ENCODE measurements at places on chromosomes 6 and 20. TPM values are rescaled to one million over a fixed set of nuclear protein-coding genes. Genes with fewer than 3 reads are reported as not detected.

- no peak overlapping the region for H3K4me3 ChIP-seq
- H3K27me3 ChIP-seq = peaks cover 10% of the 10 kb centered on the region
- peak overlapping the region; percentile 14 for H3K27ac ChIP-seq
- H3K36me3 ChIP-seq = peaks cover 2% of the 10 kb centered on the region
These were observed 109.8 kb upstream of the TMEM170B start for GRCh38 chr6:11427723-11428245.

Gene PERP
- total RNA-seq = 5.7 TPM

DNA sequence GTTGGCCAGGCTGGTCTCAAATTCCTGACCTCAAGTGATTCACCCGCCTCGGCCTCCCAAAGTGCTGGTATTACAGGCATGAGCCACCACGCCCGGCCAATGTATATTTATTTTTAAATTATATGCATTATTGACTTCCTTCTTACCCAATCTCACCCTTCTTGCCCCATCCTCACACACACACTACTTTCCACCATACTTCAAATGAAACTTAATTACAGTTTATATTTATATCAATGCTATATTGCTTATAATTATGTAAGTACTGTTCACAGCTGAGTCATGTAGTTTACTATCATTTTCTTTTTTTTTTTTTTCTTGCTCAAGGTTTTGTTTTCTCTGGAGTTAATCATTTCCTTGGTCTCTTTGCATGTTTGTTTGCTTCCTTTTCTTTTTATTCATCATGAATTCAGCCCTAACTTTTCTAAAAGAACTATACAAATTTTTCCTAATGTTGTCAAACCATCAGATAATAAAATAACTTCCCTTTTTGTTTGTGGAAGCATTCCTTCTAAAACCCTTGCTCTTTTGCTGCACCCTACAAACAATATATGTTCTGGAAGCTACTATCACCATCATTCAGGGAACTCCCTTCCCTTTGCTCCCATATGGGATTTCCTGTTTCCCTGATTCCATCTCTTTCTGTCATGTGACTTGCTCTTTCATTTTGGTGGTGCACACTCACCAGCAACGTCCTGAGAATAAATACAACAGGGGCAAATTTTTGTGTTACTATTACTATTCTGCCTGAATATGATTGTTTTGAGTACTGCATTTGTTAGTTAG is 201.7 kb upstream of the SASH1 start:
- H3K4me1 ChIP-seq = peaks cover 2% of the 10 kb centered on the region
- peaks cover 28% of the 10 kb centered on the region for H3K27me3 ChIP-seq
- DNase-seq = no peak
- no peak overlapping the region for H3K27ac ChIP-seq

- no peak for DNase-seq
- peaks cover 16% of the 10 kb centered on the region for H3K27me3 ChIP-seq
- peak overlapping the region; percentile 59 for H3K27ac ChIP-seq
- no peak overlapping the region for H3K4me3 ChIP-seq
- H3K4me1 ChIP-seq = peaks cover 5% of the 10 kb centered on the region
These were observed 15.5 kb downstream of the TGM3 start for GRCh38 chr20:2311329-2311728.

GRCh38 chr6:7545316-7546019 is 4.0 kb downstream of the DSP start:
- peaks cover 2% of the 10 kb centered on the region for H3K36me3 ChIP-seq
- no peak overlapping the region for H3K27ac ChIP-seq
- H3K27me3 ChIP-seq = peaks cover 63% of the 10 kb centered on the region
- peaks cover 9% of the 10 kb centered on the region for H3K4me1 ChIP-seq
- DNase-seq = no peak

Gene SLC2A4RG
- 103 TPM for total RNA-seq

DNA sequence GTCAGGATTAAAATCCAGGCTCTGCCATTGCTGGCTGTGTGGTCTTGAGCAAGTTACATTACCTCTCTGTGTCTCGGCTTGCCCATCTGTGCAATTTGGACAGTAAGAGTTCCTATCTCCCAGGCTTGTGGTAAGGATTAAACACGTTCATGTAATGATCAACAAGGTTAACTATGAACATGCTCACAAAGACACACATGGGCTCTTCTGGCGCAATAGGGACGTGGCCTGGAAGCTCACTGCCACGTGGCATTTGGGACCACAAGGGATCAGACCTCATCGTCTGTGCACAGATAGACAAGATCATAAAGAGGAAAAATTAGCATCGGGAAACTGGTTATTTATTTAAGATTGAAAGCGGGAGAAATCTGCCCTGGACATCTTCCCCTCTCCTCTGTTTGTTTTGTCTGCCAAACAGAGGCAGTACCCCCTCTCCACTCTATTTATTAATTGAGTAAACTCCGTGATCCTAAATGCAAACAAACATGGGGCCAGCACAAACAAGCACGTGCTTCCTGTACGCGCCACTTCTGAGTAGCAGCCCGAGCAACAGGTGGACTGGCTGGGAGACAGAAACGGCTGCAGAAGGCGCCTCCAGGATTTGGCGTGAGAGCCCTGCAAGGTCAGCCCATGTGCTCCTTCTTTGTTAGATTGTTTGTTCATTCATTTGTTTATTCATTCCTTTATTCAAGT is 95.0 kb downstream of the CDH26 start:
- no peak for DNase-seq
- H3K36me3 ChIP-seq = no peaks in the 10 kb centered on the region
- H3K27me3 ChIP-seq = peaks cover 5% of the 10 kb centered on the region
- H3K4me3 ChIP-seq = no peak overlapping the region
- H3K4me1 ChIP-seq = peaks cover 39% of the 10 kb centered on the region
- peak overlapping the region; percentile 37 for H3K27ac ChIP-seq

DNA sequence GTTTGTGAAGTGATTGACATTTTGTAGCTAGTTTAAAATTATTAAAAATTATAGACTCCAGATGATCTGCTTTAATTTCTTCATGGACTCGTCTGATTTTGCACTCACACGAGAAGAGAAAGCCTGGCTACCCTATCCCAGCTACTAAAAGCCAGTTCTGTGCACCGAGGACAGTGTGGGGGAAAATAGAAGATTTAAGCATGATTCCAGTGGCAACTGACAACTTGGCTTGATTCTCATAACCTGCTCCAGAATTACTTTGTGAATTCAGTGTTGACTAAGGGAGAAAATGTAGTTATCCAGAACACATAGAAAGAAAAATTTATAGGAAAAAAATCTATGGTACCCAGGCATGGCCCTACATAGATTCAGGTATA is 88.7 kb downstream of the SNAP25 start:
- peaks cover 5% of the 10 kb centered on the region for H3K36me3 ChIP-seq
- DNase-seq = no peak
- H3K4me3 ChIP-seq = no peak overlapping the region
- peaks cover 23% of the 10 kb centered on the region for H3K27me3 ChIP-seq
- H3K4me1 ChIP-seq = peaks cover 11% of the 10 kb centered on the region

DNA sequence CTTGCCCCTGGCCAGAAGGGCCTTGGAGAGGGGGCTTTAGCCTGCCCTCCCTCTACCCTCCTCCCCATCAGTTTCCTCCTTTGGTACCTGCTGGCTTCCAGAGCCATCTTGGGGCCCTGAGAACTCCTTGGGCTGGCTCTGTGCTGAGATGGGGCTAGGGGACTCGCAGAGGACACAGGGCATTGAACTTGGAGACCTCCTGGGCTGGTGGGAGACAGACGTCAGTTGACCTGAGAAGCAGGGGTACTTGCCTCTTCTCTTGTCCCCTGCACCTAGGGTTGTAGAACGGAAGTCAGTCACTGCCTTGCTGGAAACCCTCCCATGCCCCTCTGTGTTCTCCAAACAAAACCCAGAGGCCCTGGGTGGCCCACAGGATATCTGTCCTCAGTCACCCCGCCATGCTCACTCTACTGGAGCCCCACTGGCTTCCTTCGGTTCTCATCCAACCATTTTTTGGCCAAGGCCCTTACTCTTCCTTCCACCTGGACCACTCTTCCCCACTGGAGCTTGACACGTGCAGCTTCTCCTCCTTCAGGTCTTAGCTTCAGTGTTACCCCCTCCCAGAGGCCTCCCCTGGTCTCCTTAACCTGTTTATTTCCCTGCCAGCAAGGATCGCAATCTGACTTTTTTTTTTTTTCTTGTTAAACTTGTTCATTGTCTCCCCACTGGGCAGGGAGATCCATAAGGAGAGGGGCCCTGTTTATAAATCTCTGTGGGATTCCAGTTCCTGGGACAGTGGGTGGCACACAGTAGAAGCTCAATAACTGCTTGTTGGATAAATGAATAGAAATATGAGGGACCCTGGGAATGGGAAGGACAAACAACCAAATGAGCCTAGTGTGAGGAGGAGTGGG is 971 bp downstream of the RBCK1 start:
- H3K27ac ChIP-seq = peak overlapping the region; percentile 90
- no peaks in the 10 kb centered on the region for H3K36me3 ChIP-seq
- DNase-seq = no peak
- H3K4me1 ChIP-seq = peaks cover 40% of the 10 kb centered on the region

- no peak for DNase-seq
- no peaks in the 10 kb centered on the region for H3K36me3 ChIP-seq
- no peak overlapping the region for H3K4me3 ChIP-seq
- no peaks in the 10 kb centered on the region for H3K4me1 ChIP-seq
- no peaks in the 10 kb centered on the region for H3K27me3 ChIP-seq
- H3K27ac ChIP-seq = no peak overlapping the region
These were observed 232.8 kb downstream of the GRIK2 start for GRCh38 chr6:101626269-101626668.

GRCh38 chr20:5354901-5355300 is 38.1 kb upstream of the PROKR2 start:
- no peak overlapping the region for H3K27ac ChIP-seq
- DNase-seq = no peak
- H3K4me1 ChIP-seq = no peaks in the 10 kb centered on the region
- no peak overlapping the region for H3K4me3 ChIP-seq

- DNase-seq = no peak
- H3K4me1 ChIP-seq = peaks cover 3% of the 10 kb centered on the region
- no peaks in the 10 kb centered on the region for H3K36me3 ChIP-seq
- no peaks in the 10 kb centered on the region for H3K27me3 ChIP-seq
- no peak overlapping the region for H3K27ac ChIP-seq
These were observed 33.9 kb upstream of the STXBP5 start for GRCh38 chr6:147170269-147170668.

DNA sequence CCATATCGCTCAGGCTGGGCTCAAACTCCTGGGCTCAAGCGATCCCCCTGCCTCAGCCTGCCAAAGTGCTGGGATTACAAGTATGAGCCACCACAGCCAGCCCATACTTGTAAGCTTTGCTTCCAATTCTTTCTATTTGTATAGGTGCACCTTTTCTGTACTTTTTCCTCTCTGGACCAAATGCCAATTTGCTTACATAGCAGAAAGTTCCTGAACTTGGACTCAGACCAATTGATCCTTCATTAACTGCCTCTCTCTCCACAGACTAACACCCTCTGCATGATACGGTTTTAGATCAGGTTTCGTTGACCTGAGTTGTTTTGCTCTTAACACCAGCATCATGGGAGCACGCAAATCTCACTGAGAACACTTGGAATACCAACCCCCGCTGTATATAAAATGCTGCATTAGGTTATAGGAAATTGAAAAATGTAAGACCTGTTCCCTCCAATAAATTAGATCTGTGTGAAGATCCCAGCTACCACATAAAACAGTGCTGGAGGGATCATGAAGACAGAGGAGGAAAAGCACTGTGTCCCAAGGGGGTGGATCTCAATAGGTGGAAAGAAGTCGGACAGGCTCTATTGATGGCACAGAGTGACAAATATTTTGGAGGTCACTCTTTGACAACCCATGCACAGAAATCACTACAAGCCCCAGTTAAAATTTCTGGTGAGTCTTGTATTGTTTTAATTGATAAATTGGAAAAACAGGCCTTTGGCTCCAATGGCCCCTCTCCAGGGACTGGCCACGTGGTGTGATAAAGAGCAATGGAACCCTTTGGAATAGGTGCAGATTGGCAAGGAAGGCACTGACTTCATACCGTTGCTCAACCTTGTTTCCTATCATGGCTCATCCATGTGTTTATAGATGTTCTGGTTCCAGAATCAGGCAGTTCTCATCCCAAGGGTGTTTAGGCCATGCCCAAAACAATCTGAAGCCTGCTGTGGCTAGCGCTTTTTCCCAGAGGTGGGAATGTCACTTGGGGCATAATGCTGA is 51.2 kb downstream of the ISM1 start:
- peaks cover 6% of the 10 kb centered on the region for H3K4me1 ChIP-seq
- H3K27ac ChIP-seq = no peak overlapping the region
- no peak for DNase-seq
- no peak overlapping the region for H3K4me3 ChIP-seq
- peaks cover 7% of the 10 kb centered on the region for H3K36me3 ChIP-seq
- no peaks in the 10 kb centered on the region for H3K27me3 ChIP-seq

Gene RSPH9
- total RNA-seq = not detected

DNA sequence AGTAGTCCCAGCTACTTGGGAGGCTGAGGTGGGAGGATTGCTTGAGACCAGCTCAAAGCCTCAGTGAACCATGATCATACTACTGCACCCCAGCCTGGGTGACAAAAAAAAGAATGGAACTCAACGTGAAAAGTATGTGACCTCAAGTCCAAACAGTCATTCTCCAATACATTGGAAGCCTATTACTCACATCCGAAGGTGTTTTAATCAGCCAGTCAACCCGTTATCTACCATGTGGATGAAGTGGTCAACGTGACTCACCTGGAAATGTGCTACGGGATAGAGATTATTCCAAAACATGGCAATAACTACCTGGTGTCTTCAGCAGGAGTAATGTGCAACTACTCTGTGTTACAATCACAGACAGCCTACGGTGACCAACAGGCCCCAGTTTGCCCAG is 85.8 kb upstream of the TOP1 start:
- peaks cover 25% of the 10 kb centered on the region for H3K27me3 ChIP-seq
- no peak overlapping the region for H3K27ac ChIP-seq

- no peak overlapping the region for H3K27ac ChIP-seq
- no peaks in the 10 kb centered on the region for H3K36me3 ChIP-seq
- peaks cover 11% of the 10 kb centered on the region for H3K4me1 ChIP-seq
- no peak for DNase-seq
These were observed 188.6 kb downstream of the ZDHHC14 start for GRCh38 chr6:157569543-157569942.

GRCh38 chr6:16718356-16718755 is 42.9 kb downstream of the ATXN1 start:
- H3K27me3 ChIP-seq = no peaks in the 10 kb centered on the region
- peaks cover 30% of the 10 kb centered on the region for H3K4me1 ChIP-seq
- no peak for DNase-seq
- peak overlapping the region; percentile 44 for H3K27ac ChIP-seq
- H3K36me3 ChIP-seq = peaks cover 2% of the 10 kb centered on the region
- no peak overlapping the region for H3K4me3 ChIP-seq

- no peaks in the 10 kb centered on the region for H3K36me3 ChIP-seq
- DNase-seq = no peak
- no peak overlapping the region for H3K4me3 ChIP-seq
- H3K27ac ChIP-seq = no peak overlapping the region
- H3K4me1 ChIP-seq = peaks cover 6% of the 10 kb centered on the region
- H3K27me3 ChIP-seq = peaks cover 84% of the 10 kb centered on the region
These were observed 129.4 kb downstream of the TRIM27 start for GRCh38 chr6:28794175-28795002.

- H3K4me3 ChIP-seq = peak overlapping the region; percentile 37
- H3K36me3 ChIP-seq = no peaks in the 10 kb centered on the region
- no peak for DNase-seq
- H3K27ac ChIP-seq = no peak overlapping the region
- H3K4me1 ChIP-seq = peaks cover 8% of the 10 kb centered on the region
These were observed 787 bp upstream of the PLAGL1 start for GRCh38 chr6:144008846-144009245.

All from T-helper 17 cell (primary cell).